A549 treated with Hydrocortisone at 1 μM for 4 hours (cell line): ENCODE measurements at places on chromosomes 2 and 18. TPM values are rescaled to one million over a fixed set of nuclear protein-coding genes. Genes with fewer than 3 reads are reported as not detected.

HRH4 gene
- total RNA-seq = not detected in 5 replicates

DQX1 gene
- 0.03 to 0.10 TPM (median 0.07 TPM) in 4 of 5 replicates, not detected in the other for total RNA-seq

PARD3B gene
- total RNA-seq = 0.61 to 1.5 TPM (median 0.94 TPM) in 5 replicates

SPP2 gene
- total RNA-seq = not detected in 5 replicates

HOXD8 gene
- 4.7 to 6.0 TPM (median 5.3 TPM) in 5 replicates for total RNA-seq

GCKR gene
- 0.09 to 0.84 TPM (median 0.29 TPM) in 4 of 5 replicates, not detected in the other for total RNA-seq

SMC6 gene
- 21.8 to 39.6 TPM (median 30.2 TPM) in 5 replicates for total RNA-seq

TFPI gene
- total RNA-seq = 39.7 to 63.5 TPM (median 50.6 TPM) in 5 replicates

UGT1A8 gene
- total RNA-seq = 0.05 to 0.06 TPM in 2 of 5 replicates, not detected in the others

IL1RL2 gene
- total RNA-seq = 0.02 TPM in 1 of 5 replicates, not detected in the others

ARHGEF4 gene
- 9.3 to 12.1 TPM (median 9.8 TPM) in 5 replicates for total RNA-seq

CHCHD5 gene
- total RNA-seq = 57.5 to 65.1 TPM (median 59.7 TPM) in 5 replicates

PHLPP1 gene
- total RNA-seq = 5.4 to 8.2 TPM (median 7.8 TPM) in 5 replicates

ASAP2 gene
- 36.1 to 59.0 TPM (median 49.8 TPM) in 5 replicates for total RNA-seq
